ENCODE measurements at places on chromosomes 6 and 20.
A peak's percentile ranks its signal among the peaks of the same experiment; 100 is the strongest.

DNA sequence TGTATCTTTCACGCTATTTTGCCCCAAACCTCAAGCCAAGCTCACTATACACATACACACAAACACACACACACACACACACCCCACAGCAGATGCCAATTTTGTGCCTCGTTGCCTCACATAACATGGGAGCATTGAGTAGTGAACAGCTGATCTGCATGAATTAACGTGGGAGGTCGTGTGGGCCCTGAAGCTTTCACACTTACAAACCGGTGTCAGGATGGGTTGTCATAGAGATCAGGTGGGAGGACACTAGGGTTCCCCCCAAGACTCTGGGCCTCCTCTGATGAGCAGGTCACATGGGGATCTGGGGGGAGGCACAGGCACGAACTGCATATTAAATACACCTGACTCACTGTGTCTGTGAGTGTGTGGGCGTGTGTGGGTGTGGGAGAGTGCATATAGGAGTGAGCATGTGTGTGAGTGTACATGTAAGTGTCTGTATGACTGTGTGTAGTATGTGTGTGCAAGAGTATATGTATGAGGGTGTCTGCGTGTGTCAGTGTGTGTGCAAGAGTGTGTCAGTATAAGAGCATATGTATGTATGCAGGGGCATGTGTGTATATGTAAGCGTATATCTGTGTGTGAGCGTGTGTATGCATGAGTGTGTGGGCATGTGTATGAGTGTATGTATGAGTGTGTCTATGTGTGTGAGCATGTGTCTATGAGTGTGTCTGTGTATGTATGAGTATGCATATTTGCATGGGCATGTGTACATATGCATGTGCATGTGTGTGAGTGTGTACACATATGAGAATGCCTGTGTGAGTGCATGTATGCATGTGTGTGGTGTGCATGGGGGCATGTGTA lies 370.4 kb downstream of the PREX1 start:
- no peak for DNase-seq

GRCh38 chr6:128642132-128642531 lies 121.7 kb upstream of the PTPRK start:
- no peak for DNase-seq

- DNase-seq = peak; percentile 70
These were observed 34.7 kb upstream of the MICB start for GRCh38 chr6:31462964-31463870.

DNA sequence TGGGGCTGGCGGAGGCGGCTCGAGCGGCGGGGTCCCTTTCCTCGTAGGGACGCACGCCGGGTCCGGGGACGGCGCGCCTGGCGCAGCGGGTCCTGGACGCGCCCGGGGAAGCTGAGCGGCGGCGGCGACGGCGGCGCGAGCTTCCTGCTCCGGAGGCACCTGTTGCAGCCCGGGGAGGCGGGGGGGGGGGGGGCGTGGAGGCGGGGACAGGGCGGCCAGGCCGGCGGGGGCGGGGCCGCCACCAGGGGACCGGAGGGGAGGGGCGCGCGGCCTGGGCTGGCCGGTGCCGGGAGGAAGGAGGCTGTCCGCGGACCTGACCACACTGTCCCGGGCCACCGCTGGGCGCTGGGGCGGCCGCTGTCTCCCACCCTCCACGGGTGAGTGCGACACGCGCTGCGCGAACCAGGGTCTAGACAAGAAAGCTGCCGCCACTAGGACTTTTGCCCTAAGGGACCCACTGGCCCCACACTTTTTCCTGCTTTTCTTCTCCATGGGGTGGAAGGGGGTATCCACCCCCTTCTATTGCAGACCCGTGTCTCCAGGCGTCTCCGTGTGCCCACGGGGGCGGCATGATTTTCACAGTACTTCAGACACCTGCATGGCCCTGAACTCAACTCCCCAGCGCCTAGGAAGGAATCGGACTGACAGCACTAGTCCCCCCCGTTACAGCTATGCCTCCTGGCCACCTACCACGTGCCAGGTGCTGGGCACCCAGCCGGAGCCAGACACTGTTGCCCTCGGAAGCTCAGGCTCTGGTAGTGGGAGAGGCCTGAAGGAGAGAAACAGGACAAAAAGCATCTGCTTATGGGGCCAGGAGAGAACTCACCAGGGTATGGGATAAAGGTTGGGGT lies at the start of gene NFATC2:
Gene NFATC2, minus strand, starts transcription at position 149 of the 851 bp plus-strand sequence. CDS start 220 bp downstream, outside the sequence.
- DNase-seq = no peak

DNA sequence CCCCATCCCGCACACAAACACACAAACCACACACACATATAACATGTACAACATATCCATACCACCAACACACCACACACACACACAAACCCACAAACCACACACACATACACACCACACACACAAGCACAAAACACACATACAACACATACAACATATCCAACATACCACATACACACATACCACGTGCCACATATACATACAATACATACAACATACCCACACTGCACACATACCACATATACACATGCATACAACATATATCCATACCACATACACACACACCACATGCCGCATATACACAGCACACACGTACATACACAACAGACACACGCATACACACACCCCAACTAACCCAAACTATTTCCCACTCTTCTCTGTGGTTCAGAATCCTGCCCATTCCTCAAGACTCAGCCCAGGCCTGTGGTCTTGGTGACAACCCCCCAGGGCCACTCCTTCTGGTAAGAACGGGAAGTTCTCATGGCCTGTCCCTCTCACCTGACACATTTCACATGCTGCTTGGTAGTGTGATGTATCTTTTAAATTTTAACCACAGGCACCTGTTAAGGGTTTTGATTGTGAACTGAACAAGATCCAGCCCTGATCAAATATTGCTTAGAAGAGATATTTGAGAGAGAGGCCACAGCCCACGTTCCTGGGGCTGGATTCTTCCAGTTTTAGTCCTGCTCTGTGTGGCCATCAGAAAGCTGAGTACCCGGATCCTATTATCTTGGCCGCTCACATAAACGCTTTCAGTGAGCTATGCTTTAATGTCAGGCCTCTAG lies 55.9 kb upstream of the KCNK16 start:
- no peak for DNase-seq

GRCh38 chr20:46031701-46032254 lies 2.8 kb downstream of the SLC12A5 start:
- DNase-seq = no peak

GRCh38 chr20:38321959-38322598 lies 18.1 kb downstream of the BPI start:
- DNase-seq = no peak

DNA sequence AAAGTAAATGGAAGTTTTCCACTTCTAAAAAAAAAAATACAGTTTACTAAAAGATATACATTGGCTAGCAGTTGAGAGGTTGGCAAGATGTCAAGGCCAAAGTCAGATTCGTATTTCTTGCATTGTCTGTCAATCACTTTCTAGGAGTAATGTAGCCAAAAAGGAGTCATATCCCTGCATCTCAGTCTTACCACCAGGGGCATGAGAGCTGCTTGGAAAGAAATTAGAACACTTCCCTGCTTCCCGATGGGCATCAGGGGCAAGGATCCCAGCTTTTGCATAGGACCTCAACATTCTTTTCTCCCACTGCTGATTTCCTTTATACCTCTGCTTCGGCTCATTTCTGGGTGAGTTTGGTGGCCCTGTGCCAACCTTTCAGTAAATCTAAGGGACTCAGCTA lies 581.0 kb upstream of the MAP3K7 start:
- no peak for DNase-seq

- no peak for DNase-seq
These were observed 18.1 kb upstream of the NOL4L start for GRCh38 chr20:32603046-32603726.

DNA sequence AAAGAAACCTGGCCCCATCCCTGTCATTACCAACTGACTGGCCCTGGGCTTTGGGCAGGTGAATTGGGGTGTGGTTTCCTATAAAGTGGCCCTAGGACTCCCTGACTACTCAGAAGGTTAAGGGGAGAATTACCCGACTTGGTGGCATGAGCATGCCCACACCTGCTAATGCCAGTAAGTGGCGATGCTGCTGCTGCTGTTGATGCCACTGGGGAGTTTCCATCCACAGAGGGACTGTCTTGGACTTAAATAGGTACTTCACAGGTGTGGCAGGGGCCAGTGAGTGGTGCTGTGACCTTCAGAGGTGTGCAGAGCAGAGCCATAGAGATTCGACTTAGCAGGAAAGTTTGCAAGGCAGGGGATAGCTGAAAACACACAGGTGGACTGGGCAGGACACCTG lies 32.6 kb upstream of the MDFI start:
- no peak for DNase-seq

DNA sequence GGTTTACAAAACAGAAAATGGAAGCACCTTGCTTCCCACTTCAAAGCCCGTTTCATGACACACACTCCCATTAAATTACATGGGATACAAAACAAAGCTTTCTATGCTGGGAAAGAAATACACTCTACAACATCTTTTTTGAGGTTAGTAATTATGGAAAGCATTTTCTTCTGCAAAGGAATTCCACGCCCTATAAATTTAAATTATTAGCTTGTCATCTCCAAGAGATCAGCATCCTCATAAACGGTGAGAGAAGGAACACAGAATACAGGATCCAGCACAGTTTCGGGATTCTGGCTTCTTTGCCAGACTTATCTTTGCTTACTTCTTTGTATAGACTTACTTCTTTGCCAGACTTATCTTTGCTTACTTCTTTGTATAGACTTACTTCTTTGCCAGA lies 1.3 kb upstream of the SMPDL3A start:
- DNase-seq = no peak

GRCh38 chr6:111239461-111239860 lies 152.2 kb downstream of the SLC16A10 start:
- no peak for DNase-seq

GRCh38 chr6:40353197-40353966 lies 233.8 kb downstream of the LRFN2 start:
- DNase-seq = no peak

GRCh38 chr20:2755451-2756055 lies 44.9 kb downstream of the CPXM1 start:
- no peak for DNase-seq

- DNase-seq = no peak
These were observed 112.8 kb downstream of the ADGRG6 start for GRCh38 chr6:142414462-142415250.

- DNase-seq = no peak
These were observed 65.4 kb downstream of the RPRD1B start for GRCh38 chr20:38098952-38099351.

DNA sequence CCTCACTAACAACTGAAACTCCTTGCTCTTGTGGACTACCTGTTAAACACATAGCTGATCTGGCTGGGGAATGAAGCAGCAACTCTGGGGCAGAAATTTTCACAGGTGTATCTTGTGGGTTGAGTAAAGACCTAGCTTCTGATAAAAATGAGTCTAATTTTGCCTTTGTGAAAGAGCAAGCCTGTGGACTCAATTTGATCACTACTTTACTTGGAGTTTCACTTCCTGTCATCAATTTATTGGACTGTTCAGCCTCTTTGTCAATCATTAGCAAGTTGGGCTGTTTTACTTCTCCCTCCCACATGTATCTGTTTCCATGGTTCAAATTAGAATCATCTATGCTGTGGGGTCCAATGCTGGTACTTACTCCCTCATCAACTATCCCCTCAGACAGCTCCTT lies 29.6 kb upstream of the CRIP3 start:
- DNase-seq = no peak

- DNase-seq = no peak
These were observed 653.8 kb downstream of the MMUT start for GRCh38 chr6:48809245-48809644.

DNA sequence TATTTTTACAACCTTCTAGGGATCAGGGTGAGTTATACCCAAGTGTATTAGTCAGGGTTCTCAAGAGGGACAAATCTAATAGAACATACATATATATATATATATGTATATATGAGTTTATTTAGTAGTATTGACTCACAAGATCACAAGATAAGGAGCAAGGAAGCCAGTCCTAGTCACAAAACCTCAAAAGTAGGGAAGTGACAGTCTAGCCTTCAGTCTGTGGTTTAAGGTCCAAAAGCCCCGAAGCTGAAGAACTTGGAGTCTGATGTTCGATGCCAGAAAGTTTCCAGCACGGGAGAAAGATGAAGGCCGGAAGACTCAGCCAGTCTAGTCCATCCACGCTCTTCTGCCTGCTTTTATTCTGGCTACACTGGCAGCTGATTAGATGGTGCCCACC lies 632.7 kb upstream of the AGPAT4 start:
- no peak for DNase-seq

DNA sequence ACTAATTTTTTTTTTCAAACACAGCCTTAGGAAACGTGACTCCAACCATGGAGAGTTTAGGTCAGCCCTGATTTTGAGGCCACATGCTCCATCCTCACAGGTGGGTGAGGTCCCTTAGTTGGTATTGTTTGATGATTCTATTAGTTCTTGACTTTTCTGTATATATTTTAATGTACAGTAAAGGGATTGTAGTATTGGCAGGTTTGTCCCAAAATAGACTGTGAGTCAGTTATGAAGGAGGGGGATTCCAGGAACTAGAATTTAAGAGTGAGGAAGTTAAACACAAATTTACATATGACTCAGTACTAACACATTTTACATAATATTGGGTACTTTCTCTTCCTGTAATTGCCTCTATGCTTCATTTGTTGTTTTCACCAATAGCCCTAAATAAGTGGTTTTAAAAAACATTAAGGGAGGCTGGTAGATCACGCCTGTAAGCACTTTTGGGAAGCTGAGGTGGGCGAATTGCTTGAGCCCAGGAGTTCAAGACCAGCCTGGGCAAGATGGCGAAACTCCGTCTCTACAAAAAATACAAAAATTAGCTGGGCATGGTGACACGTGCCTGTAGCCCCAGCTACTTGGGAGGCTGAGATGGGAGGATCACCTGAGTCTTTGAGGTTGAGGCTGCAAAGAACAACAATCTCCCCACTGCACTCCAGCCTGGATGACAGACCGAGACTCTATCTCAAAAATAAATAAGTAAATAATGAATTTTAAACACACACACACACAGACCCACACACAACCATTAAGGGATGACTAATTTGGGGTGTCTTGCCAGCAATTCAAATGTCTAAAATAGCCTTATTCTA lies 81.8 kb downstream of the SGK1 start:
- DNase-seq = no peak

DNA sequence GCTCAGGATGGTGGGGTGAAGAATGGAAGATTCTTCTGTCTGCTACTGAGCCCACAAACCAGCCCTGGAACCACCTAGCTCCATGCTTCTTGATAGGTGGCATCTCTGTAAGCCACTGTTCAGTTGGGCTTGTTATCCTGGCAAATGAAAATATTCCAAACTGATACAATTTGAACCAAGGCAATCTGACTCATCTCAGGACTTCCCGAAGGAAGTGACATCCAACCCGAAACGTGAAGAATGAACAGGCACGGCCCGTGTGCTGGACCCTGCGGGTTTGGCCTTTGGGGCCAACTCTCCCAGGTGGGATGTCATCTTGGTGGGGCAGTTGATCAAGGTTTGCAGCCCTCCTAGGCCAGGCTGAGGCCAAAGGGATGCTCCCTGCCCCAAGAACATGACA lies 160.3 kb downstream of the PREX1 start:
- no peak for DNase-seq

DNA sequence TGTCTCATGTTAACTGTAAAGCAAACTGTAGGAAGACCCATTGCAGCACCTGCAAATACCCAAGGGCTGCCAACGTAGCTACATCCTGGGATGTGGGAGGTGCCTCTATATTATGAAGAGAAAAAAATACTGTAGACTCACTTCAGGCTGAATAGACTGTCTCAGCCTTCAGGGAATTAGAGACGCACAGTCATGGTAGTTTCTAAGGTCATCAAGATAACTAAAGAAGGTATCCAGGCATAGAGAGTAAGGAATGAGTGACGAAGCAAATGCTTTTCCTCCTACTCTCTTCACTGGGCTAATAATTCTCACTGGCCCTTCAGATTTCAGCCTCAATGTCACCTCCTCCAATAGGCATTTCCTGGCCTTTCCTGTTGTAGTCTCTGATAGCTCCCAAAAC lies 121.6 kb upstream of the ECI2 start:
- no peak for DNase-seq

All from stimulated activated CD8-positive, alpha-beta memory T cell treated with anti-CD3 and anti-CD28 coated beads, Interleukin-7, amount 100 ng/mL, for 24 hours (primary cell).